ENCODE measurements at places on chromosomes 12 and 14.

DNA sequence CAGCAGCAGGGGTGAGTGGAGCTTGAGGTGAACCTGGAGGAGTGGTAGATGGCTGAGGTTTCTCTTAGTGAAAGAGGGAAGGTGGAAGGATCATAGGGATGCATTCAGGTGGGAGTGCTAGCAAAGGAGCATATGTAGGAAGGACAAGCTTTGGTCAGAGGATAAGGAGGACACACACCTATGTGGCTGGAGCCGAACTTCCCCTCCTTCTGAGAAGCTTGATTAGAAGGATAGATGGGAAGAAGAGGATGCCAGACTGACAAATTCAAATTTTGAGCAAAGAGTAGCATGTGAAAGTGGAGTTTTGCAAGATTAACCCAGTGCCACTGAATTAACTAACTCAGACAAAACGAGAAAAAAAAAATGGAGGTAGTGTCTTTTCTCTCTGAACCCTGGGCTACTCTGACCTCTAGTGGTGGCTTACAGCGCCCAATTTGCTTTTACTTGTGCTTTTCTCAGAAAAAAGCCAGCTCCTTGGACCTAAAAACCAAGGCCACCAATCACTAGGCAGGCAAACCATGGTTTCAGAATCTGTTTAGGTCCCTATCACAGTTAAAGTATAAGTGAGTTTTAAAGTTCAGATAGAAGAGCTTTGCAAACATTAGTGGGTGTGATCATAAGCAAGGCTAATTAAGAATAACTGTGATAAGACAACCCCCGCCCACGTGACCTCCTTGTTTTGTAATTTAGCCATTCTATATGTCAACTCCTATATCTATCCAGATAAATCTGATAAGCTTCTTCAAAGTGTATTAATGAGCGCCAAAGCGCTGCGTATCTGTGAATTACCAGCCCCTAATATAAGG is 15.5 kb downstream of the EMP1 start:
- peak; percentile 71 for DNase-seq

GRCh38 chr14:50669441-50669986 is 1.4 kb upstream of the SAV1 start:
- no peak for DNase-seq

GRCh38 chr12:82757059-82757458 is 70.4 kb downstream of the TMTC2 start:
- no peak for DNase-seq

- DNase-seq = peak; percentile 32
These were observed 93.1 kb upstream of the EVL start for GRCh38 chr14:99971941-99972747.

DNA sequence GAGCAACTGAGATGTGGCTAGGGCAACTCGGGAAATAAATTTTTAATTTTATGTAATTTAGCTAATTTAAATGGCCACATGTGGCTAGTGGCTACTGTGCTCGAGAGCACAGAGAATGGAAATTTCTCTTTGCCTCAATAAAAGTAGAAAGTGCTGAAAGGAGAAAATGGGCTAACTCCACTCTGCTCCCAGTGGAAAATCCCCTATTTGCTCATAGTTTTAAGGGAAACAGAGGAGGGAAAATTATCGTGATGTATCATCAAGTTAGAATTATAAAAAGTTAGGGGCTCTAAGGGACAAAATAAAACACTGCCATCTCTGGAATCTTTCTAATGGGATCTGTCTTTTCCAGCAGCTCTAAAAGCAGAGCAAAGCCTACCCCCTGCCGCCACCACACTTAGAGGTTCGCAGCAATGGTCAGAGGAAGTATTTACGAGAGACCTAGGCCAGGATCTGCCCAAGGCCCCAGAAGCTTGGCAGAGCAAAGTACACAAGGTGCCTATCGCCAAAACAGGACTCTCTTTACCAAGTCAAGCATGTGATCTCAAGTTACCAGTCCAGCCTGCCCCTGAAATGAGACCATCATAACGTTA is 220.7 kb downstream of the PPM1H start:
- no peak for DNase-seq

GRCh38 chr12:124144531-124145194 is 150.2 kb upstream of the RFLNA start:
- no peak for DNase-seq

Measured in stimulated activated CD4-positive, alpha-beta T cell treated with anti-CD3 and anti-CD28 coated beads, Interleukin-2, amount 100 ng/mL, for 24 hours (primary cell).